Muscle of arm (tissue), 14 donors: ENCODE measurements at places on chromosomes 3 and 15. TPM values are rescaled to one million over a fixed set of nuclear protein-coding genes. Genes with fewer than 3 reads are reported as not detected.

DNA sequence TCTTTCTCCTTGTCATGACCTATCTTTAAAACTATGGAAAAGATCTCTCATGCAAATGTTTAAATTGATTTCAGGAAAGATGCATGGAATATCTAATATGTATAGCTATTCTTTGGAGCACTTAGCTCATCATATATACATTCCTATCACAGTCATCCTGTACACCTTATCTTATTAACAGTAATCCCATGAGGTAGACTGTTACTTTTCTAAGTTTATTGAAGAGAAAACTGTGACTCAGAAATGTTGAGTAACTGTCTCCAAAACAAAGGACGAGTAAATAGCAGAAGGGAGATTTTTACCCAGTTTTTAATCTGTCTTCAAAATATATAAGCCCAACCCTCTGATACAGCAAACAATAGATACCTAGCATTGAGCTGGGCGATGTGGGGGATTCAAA is 308.3 kb downstream of the GAP43 start:
- no peak for DNase-seq

- DNase-seq = no peak
Observed at GRCh38 chr3:124924741-124925140, 9.8 kb downstream of the MUC13 start.

DNA sequence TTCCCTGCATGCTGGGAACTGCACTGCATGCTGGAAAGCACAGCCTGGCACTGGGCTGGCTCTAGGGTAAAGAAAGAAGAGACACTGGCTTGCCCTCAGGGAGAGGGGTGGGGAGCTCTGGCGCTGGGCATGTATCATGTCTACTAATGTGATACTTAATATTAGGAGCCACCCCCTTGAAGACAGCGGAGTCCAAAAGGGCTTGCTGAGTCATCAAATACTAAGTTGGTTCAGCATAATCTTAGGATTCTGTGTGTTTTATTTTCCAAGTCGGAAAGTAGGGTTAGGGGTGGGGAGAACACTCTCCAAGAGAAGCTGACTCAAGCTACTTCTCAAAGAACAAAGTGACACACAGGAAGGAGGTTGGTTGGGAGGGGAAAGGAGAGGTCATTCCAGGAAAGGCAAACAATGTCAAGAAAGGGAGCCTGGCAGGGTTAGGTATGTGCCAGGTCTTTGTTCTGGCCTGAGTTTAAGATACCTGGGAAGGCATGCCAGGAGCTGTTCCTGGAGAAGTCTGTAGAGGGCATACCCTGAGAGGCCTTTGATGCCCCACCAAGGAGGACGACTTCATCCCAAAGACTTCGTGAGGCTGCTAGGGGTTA is 237.8 kb upstream of the NR2E3 start:
- DNase-seq = no peak

The PIK3R4 gene
- polyA plus RNA-seq = 38.1 TPM

The SLC24A5 gene
- 0.81 TPM for polyA plus RNA-seq

The GOLGA8R gene
- 13.3 TPM for polyA plus RNA-seq

The KLHL6 gene
- polyA plus RNA-seq = 1.3 TPM
